ENCODE measurements at places on chromosomes 5 and 9.
A peak's percentile ranks its signal among the peaks of the same experiment; 100 is the strongest.

GRCh38 chr5:150357326-150358260 lies at the start of gene TCOF1:
Gene TCOF1 (plus strand): TSS chr5:150357697. CDS start chr5:150357747, 50 bp downstream.
- peak; percentile 94 for DNase-seq

- DNase-seq = peak; percentile 74
Observed at GRCh38 chr9:75455444-75455921, 367.2 kb downstream of the OSTF1 start.

DNA sequence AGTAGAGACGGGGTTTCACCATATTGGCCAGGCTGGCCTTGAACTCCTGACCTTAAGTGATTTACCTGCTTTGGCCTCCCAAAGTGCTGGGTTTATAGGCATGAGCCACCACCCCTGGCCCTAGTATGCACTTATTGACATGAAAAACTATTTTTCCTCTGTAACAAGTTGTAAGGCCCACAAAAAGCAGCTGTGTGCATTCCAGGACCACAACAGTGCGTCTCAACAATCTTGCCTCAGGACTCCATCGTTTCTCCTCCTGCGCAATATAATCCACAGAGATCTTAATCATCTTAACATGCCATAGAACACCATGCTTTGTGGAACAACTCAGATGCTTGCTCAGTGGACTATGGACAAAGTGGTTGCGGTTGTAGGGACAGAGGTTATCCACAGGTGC lies 10.2 kb downstream of the OR2V1 start:
- no peak for DNase-seq

- DNase-seq = no peak
Observed at GRCh38 chr5:181158869-181159268, 11.5 kb downstream of the OR2V2 start.

- DNase-seq = peak; percentile 17
Observed at GRCh38 chr5:13553896-13554295, 390.6 kb downstream of the DNAH5 start.

DNA sequence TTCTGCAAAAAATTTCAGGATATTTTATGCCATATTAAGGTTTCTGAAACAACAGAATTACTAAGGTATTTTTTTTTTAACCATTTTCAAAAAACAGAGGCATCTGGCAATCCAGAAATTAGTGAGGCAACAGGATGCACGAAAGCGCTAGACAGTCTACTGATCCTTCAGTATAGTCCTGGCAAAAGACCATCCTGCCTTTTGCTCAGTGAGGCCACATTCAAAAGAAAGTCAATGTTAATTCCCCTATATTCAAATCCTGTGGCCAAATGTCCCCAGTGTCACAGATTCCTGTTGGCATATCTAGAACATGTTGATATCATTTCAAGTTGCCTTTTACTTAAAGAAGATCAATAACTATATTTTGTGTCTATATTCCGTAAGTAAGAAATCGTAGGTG lies 13.1 kb upstream of the NFIB start:
- no peak for DNase-seq

GRCh38 chr5:177372034-177372896 lies 12.0 kb upstream of the SLC34A1 start:
- DNase-seq = peak; percentile 23

GRCh38 chr9:16290169-16290568 lies 580.3 kb downstream of the BNC2 start:
- DNase-seq = peak; percentile 47

DNA sequence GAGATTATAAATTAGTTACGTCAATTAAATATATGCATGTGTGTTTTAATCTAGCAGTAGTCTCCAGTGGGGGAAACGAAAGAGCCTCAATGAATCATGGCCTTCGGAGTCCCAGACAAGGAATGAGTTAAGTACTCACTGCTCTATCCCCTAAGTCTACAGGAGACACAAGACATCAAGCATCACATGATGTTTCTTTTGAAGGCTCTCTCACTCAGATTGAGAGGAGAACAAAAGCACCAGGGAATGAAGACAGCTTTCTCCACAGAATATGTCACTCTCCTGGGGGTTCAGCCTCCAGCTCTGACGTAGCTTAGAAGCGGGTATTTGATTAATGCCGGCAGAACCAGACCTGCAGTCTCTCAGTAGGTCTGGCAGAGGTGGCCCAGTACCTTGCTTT lies 381.4 kb downstream of the ACTL7B start:
- DNase-seq = no peak

GRCh38 chr9:101498323-101498722 lies 35.3 kb upstream of the RNF20 start:
- DNase-seq = no peak

GRCh38 chr5:75547812-75548211 lies 36.1 kb downstream of the POLK start:
- DNase-seq = no peak

DNA sequence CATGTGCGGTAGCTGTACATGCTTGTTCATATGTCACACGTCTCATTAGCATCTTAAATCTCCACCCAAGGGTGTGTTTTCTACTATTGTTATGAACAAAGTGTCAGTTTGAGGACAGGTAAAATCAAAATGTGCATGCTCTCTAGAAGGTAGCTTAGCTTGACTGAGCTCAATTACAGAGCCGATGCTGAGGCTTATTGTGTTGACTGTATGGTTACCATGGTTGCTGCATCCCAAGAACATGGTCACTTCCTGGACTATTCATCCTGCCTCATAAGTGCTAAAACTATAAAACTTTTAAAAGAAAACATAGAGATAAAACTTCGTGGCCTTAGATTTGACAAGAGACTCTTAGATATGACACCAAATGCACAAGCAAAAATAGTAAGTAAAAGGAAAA lies 426.1 kb upstream of the CTNND2 start:
- DNase-seq = no peak

GRCh38 chr5:177359451-177359851 lies 1.7 kb downstream of the RGS14 start:
- DNase-seq = no peak
